ENCODE measurements at places on chromosomes 5 and 9.

DNA sequence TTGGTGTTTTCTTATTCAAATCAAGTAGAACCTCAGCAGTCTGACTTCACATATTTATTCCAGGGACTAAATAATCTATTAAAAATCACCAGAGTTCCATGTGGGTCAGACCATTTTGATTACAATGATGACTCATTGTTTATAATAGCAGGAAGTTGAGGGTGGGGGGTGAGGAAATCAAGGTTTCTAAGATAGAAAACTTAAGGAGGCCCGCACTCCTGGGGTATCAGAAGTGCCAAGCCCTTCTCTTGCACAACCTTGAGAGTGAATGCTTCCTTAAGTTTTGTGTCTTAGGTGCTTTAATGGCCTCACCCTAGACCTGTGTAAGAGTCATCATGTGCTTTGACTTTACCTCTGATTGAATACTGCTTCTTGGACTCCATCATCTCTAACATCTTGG is 31.9 kb upstream of the NPR3 start:
- DNase-seq = peak; percentile 1

- peak; percentile 50 for DNase-seq
Measured at GRCh38 chr9:70085241-70085640, 41.6 kb downstream of the MAMDC2 start.

- no peak for DNase-seq
Measured at GRCh38 chr5:117982691-117983090, 1005.7 kb downstream of the DTWD2 start.

DNA sequence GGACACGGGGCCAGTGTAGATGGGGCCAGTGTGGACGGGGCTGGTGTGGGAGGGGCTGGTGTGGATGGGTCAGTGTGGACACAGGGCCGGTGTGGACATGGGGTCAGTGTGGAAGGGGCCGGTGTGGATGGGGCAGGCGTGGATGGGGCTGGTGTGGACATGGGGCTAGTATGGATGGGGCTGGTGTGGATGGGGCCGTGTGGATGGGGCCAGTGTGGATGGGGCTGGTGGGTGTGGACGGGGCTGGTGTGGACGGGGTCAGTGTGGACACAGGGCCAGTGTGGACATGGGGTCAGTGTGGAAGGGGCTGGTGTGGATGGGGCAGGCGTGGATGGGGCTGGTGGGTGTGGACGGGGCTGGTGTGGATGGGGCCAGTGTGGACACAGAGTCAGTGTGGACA is 23.8 kb downstream of the SLC9A3 start:
- DNase-seq = no peak

- DNase-seq = peak; percentile 22
Measured at GRCh38 chr9:2662496-2662895, 40.9 kb downstream of the VLDLR start.

DNA sequence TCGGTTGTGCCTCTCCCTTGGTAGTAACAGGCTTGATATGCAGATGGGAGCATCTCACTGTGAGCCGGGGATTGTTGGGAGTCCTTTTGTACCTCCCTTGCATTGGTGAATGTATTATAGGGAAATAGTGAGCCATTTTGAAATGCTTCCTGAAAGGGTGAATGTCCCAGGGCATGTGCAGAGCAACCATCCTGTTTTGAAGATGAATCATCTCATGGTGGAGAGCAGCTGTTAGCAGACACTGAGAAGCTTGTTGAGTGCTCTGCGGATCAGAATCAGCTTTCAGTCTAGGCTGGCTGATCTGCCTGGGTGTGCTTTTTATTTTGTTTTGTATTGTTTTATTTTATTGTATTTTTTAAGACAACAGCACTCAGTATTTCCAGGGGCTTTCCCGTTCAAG is 29.7 kb downstream of the SLC36A1 start:
- DNase-seq = peak; percentile 18

- DNase-seq = peak; percentile 26
Measured at GRCh38 chr9:123696476-123696875, 233.4 kb downstream of the DENND1A start.

GRCh38 chr5:150000990-150001659 is 586 bp downstream of the HMGXB3 start:
- DNase-seq = peak; percentile 57

GRCh38 chr5:132437604-132438266 is 52.8 kb downstream of the IRF1 start:
- peak; percentile 98 for DNase-seq

- DNase-seq = peak; percentile 59
Measured at GRCh38 chr9:112065806-112066606, 109.1 kb downstream of the SUSD1 start.

- no peak for DNase-seq
Measured at GRCh38 chr5:124059200-124059599, 547.2 kb downstream of the CSNK1G3 start.

GRCh38 chr5:112861638-112861985 is 525 bp downstream of the SRP19 start:
- peak; percentile 48 for DNase-seq

- peak; percentile 28 for DNase-seq
Measured at GRCh38 chr5:60679816-60680215, 20.1 kb downstream of the DEPDC1B start.

DNA sequence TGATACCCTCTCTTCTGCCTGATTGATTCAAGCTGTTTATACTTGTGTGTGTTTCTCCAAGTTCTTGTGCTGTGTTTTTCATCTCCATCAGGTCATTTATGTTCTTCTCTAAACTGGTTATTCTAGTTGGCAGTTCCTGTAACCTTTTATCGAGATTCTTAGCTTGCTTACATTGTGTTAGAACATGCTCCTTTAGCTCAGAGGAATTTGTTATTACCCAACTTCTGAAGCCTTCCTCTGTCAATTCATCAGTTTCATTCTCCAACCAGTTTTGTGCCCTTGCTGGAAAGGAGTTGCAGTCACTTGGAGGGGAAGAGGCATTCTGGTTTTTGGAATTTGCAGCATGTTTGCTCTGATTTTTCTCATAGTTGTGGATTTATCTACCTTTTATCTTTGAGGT is 126.2 kb upstream of the FTMT start:
- DNase-seq = no peak

DNA sequence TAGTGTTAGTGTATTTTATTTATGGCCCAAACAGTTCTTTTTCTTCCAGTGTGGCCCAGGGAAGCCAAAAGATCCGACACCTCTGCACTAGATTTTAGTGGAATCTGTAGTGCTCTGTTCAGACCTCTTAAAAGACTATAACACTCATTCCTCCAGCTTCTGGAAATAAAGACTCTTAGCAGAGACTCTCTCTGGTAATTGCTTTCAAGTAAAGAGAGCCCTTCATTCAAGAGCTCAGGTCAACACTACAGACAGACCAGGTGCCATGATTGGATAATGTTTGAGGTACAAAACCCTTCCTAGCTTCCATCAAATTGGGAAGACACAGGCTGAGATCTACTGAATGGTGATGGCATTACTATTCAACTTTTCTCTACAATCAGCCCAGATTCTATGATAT is 255.8 kb downstream of the PRDM9 start:
- DNase-seq = no peak

- no peak for DNase-seq
Measured at GRCh38 chr9:101592788-101593187, 2.0 kb downstream of the PPP3R2 start.

DNA sequence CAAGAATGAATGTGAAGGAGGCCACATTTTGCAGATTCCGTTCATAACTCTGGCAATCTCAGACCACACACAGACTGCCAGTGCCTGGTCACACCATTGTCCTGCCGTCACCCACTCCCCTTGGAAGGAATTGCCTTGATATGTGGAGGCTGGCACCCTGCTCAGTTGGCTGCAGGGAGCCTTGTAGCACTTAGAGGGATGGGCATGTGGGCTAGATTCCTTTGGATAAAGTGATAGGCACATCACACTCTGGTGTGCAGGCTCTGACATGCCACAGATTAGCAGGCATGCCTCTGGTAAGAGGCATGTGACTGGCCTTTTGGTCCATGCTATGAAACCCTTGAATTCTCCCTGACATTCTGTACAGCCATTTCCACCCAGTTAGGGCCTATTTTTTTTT is 254.6 kb upstream of the PIK3R1 start:
- no peak for DNase-seq

GRCh38 chr5:120532835-120533234 is 68.7 kb downstream of the PRR16 start:
- DNase-seq = no peak

DNA sequence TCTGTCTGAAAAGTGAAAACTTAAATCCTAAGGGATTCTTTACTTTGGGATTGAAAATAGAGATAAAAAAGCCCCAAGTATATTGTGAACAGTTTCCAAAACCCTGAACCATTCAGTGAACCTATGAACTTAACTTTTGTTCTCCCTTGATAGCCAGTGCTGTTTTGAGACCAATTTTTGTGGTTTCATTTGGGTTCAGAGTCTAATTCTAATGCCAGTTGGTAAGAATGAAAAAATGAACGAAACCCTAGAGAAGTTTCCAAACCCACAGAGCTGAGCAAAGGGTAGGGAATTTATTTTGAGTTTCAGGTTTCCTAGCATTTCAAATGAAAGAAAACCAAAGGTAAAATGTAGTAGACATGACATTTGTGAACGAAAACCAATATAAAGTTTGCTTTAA is 1366.8 kb downstream of the EFNA5 start:
- peak; percentile 3 for DNase-seq

DNA sequence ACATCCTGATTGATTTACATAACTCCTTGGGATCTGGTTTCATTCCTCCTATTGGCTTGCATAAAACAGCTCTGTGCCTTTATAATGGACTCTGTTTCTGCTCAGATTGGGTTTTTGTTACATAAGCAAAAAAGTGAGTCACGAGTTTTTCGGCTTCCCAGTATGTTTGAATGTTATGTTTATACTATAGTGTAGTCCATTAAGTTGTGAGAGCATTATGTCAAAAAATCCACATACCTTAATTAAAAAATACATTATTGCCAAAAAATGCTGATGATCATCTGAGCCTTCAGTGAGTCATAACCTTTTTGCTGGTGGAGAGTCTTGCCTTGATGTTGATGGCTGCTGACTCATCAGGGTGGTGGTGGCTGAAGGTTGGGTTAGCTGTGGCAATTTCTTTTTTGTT is 144.6 kb downstream of the CCDC171 start:
- DNase-seq = peak; percentile 64

DNA sequence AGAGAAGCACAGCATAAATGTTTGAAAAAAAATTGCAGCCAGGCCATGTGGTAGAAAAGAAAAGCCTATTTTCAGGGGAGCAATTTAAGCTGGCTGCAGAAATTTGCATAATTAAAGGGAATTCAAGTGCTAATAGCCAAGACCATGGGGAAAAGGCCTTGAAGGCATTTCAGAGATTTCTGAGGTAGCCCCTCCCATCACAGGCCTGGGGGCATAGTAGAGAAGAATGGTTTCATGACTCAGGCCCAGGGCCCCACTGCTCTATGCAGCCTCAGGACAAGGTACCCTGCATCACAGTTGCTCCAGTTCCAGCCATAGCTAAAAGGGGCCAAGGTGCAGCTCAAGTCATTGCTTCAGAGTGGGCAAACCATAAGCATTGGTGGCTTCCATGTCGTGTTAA is 1416.0 kb downstream of the EFNA5 start:
- DNase-seq = no peak

DNA sequence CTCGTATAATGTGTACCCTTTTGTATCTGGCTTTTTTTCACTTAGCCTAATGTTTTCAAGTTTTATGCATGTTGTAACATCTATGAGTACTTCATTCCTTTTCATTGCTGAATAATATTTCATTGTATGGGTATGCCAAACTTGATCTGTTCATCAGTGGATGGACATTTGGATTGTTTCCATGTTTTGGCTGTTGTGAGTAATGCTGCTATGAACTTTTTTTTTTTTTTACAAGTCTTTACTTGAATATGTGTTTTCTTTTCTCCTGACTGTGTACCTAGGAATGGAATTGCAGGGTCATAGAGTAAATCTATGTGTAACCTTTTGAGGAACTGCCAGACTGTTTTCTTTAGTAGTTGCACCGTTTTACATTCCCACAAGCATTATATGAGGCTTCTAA is 52.4 kb downstream of the MTREX start:
- DNase-seq = no peak

GRCh38 chr5:171418982-171419687 is at the start of gene FGF18:
Gene FGF18, plus strand, starts transcription at chr5:171419647. Its CDS starts 553 bp downstream, at chr5:171420200.
- DNase-seq = peak; percentile 59

DNA sequence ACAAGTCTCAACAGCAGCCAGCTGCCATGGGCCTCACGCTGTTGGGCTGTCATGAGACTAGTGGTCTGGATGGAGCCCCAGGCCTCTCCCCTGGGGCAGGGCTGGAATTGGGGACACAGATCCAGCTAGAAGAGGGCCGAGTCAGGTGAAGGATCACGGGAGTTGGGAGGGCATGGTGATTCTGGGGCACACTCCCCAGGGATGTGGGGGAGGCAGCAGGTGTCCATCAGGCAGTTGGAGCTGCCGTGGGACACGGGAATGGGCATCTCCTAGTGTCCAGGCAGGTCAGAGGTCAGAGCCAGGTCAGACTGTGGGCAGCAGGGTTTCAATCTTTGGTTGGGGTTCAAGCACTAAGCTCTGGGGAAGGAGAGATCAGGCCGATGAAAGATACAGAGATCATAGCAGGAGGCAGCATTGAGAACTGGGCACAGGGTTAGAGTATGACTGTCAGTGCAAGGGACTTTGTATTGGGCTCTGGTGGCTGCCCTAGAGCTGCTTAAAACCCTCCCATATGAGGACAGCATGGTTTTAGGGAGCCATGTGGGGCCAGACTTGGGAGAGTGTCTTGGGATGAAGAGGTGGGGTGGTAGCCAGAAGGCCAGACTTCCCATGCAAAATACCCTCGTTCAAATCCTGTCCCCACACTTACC is 59.2 kb downstream of the ARHGEF37 start:
- DNase-seq = no peak

GRCh38 chr9:37309136-37309535 is 113.4 kb upstream of the GRHPR start:
- peak; percentile 20 for DNase-seq

- no peak for DNase-seq
Measured at GRCh38 chr9:22997923-22998322, 551.3 kb downstream of the DMRTA1 start.

DNA sequence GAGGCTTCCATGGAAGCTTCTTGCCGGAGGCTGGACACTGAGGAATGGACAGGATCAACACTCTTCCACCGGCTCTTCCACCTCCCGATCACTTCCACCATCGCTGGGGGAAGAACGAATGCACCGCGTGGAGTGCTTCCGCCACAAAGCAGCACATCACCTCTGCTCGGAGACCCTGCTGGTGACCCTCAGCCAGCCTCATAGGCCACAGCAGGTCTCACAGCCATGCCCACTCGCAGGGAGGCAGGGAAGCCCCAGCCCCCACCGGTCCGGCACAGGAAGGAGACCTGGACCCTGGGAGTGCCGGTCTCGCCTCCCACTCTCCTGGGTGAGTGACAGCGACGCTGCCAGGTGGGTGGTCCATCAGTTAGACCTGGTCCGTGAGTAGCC is 4.7 kb downstream of the MRPL36 start:
- DNase-seq = no peak

GRCh38 chr5:54753034-54753433 is 232.4 kb downstream of the ESM1 start:
- DNase-seq = peak; percentile 66

GRCh38 chr9:25302601-25303000 is 375.6 kb downstream of the TUSC1 start:
- no peak for DNase-seq
